ENCODE measurements at places on chromosomes 2 and 18.

DNA sequence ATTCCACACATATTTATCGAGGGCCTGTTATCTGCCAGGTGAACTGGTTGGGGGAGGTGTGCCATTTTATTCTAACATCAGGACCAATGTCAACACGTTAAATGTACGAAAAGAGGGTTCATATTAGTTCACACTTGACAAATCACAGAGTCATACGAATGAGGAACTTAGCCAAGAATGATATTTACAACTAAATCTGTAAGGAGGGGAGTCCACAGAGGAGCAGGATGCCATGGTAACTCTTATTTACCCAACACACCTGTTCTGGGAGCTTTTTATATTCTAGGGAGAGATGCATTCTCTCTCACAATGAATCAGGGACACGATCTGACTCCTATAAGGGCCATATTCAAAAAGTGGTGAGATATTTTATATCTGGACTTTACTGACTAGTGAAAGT, 144.1 kb downstream of the CDC42EP3 start:
- DNase-seq: no peak

- no peak for DNase-seq
Observed at GRCh38 chr2:172578054-172578453, 22.2 kb downstream of the PDK1 start.

DNA sequence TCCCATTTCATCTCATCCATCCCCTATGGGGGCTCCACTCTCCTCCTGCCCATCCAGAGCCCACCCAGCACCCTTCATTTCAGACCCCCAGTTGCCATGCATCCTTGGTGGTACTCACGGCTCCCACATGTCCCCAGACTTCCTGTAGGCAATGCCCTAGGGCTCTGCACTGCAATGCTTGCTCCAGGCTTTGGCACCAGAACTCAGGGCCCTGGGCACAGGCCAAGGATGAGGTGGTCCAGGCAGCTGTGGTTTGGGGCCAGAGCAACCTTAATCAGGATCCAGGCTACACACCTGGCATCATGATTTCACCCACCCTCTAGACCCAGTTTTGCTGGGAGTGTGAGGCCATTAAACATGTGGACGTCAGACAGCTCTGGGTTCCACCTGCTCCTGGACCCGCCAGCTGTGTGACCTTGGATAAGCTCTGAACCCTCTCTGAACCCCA, 414 bp downstream of the SFTPB start:
- DNase-seq: no peak

DNA sequence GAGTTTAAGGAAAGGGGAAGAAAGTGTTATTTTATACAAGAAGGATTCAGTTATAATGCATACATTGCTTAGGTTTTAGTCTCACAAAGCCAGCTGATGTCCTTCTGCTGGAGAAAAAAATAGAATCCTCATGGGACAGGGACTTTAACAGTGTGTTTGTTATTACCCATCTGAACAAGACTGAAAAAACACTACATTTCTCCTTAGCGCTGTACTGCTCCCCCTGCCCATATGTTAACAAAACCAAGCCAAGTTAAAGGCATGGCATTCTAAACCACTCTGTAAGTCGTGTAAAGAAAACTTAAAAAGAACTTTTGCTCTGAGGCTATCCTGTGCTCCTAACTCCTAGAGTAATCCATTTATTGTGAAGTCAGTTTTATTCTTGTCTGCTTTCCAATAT, 102.6 kb upstream of the NYAP2 start:
- DNase-seq: no peak

GRCh38 chr18:74739926-74740325, 142.3 kb downstream of the ZNF407 start:
- DNase-seq: no peak

GRCh38 chr2:40371525-40372282, 80.2 kb downstream of the SLC8A1 start:
- no peak for DNase-seq

DNA sequence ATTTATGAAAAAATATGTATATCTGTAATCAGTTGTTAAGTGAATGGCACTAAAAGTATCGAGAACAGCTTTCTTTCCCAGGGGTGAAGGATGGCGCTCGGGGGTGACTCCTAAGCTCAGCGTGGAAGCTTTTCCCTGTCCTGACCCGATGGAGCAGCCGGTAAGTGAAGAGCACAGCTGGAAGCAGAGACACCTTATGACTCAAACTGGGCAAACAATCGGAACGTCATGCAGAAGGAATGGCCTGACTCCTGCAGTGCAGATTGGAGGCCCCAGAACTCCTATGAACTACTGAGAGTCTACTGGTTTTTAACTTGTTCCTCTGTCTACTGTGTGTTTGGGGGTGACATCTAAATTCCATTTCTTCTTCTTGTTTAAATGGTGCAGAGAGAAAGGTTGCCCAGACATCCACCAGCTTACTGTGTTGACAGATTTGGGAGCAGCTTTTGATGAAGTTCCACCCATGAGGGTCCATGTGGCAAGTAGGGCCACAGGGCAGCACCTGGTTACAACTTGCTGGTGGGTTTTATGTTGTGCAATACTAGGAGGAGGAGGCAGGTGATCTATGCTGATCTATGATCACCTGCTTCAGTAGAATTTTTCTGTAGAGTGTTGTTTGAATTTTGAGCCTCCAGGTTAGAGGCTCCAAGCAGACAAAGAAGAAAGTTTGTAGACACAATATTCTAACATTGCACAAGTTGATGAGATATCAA, 52.8 kb upstream of the TMEM182 start:
- no peak for DNase-seq
